Dorsolateral prefrontal cortex (tissue), 122 donors: ENCODE measurements at places on chromosomes 5 and 9. TPM values are rescaled to one million over a fixed set of nuclear protein-coding genes. Genes with fewer than 3 reads are reported as not detected.

DNA sequence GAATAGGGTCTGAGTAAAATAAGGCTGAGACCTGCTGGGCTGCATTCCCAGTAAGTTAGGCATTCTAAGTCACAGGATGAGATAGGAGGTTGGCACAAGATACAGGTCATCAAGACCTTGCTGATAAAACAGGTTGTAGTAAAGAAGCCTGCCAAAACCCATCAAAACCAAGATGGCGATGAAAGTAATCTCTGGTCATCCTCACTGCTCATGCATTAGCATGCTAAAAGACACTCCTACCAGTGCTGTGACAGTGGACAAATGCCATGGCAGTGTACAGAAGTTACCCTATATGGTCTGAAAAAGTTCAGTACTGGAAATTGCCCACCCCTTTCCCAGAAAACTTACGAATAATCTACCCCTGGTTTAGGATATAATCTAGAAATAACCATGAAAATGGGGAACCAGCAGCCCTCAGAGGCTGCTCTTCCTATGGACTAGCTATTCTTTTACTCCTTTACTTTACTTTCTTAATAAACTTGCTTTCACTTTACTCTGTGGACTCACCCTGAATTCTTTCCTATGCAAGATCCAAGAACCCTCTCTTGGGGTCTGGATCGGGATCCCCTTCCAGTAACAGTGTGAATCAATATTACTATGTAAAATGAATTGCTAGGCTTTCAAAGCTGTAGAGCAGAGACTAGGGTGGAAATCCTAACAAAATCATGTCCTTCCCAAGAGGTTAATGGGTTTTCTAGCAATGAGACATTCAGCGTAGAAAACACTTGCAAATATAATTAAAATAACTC is 257.8 kb downstream of the KIAA0825 start:
- DNase-seq = no peak

The ECM2 gene
- total RNA-seq = 2.5 TPM

GRCh38 chr9:106218427-106218826 is 524.1 kb downstream of the TMEM38B start:
- DNase-seq = no peak

The NUTM2G gene
- not detected for total RNA-seq

- no peak for DNase-seq
Measured at GRCh38 chr9:124332361-124333202, 74.8 kb downstream of the NEK6 start.

- peak; percentile 63 for DNase-seq
Measured at GRCh38 chr9:128091571-128091970, 23.5 kb downstream of the SLC25A25 start.

- no peak for DNase-seq
Measured at GRCh38 chr9:4573176-4573575, 82.9 kb downstream of the SLC1A1 start.

DNA sequence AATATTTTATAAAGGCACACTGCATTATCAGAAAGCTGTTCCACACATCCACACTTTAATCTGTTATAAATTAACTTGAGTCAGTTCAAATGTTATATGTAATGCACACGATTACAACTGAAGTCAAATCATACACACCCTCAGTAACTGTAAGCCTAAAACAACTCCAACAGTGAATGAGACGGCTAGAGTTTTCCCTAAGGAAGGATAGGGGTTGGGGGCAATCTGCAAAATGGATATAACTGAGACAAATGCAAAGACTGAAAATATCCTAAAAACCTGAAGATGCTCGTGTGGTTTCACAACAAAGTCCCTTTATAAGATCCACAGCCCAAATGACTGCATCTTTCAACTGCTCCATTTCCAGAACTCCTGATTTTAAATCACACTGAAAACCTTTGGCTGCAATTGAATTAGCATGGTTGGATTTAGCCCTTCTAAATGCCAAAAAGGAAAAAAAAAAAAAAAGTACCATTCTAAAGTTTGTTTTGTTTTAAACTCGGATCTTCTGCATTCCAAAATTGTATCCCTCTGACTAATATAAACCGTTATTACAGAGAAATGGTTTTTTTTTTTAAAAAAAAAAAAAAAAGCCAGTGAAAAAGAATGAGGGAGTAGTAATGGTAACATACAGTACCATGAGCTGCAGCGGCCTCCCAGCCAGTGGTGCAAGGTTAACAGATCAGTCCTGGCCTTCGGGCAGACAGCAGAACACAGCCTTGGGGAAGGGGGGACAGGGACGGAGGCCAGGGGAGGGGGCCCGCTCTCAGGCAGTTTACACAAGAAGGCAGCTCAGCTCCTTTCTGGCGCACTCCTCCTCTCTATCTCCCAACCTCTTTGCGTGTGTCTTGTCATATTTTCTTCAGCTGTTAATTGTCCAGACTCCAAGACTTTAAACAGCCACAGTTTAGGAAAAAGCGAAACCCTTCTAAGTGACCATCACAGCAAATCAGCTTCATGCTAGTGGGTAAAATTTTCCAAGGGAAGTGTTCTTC is 166.1 kb downstream of the BNC2 start:
- DNase-seq = no peak

The CSF2 gene
- not detected for total RNA-seq

DNA sequence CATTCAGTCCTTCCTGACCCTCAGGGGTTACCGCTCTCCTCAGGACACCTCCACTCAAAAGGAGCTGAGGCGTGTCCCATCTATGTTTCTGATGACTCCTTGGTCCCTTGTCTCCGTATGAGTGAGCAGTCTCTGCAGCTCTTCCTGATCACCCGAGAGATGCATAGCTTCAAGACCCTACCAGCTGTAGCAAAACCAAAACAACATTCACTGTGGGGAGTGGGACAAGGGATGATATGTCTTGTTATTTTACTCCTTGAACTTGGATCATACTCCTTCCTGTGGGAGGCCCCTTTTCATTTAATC is 14.4 kb downstream of the GLDC start:
- DNase-seq = no peak

GRCh38 chr9:2875218-2875977 is 31.5 kb upstream of the PUM3 start:
- no peak for DNase-seq

GRCh38 chr5:54261596-54261995 is 48.8 kb downstream of the ARL15 start:
- DNase-seq = no peak

DNA sequence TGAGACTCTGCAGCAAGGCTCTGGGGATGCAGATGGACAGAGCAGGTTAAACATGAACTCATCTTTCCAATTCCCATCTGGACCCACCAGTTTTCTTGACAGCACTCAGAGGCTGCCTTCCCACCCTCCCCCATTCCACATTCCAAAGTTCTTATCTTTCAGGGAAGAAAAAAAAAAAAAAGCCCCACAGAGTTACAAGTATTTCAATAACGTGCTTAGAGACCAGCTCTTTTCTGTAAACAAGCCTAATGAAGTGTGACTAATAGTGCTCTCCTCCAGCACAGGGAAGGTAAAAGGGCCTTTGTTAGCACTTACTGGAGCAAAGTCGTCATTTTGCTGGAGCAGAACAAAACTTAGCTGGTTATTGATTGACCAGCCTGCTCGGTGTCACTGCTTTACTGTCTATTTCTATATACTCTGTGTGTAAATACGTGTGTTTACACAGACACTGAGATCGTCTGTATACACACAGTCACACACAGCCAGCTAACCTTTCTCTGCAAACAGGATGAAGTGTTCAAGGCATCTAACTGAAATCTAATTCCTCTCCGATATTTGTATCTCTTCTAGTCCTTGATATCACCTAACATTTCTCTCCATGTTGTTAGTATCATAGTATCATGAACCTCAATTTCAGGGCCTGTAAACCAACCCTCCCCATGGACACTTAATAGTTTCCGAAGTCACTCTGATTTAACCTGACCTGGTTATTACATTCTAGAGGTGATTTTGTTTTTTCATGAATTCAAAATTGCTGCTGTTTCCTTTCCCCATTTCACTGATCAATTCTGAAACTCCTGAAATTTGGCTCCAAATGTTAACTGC is 84.9 kb downstream of the ZNF608 start:
- DNase-seq = no peak

DNA sequence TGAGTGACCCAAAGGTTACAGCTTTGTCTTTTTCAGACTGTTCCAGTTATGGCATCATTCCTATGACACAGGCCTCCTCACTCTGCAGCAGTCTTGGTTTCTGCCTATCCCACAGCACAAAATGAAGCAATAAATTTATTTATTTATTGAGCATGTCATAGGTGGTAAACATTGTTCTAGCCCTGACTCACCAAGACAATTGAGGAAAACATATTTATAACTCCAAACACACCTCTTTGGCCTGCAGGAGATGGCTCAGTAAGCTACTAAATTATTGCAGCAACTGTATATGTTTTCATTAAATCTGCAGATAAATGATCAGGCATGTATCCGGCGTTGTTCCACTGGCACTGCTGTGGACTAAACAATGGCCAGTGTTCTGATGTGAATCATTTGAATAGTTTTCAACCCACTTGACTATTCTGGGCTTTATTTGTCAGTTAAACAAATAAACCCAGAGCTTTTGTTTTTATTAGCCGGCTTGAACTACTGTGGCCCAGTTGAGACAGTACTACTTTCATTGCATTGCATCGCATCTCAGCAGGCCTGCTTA is 83.2 kb downstream of the FOXD1 start:
- no peak for DNase-seq

DNA sequence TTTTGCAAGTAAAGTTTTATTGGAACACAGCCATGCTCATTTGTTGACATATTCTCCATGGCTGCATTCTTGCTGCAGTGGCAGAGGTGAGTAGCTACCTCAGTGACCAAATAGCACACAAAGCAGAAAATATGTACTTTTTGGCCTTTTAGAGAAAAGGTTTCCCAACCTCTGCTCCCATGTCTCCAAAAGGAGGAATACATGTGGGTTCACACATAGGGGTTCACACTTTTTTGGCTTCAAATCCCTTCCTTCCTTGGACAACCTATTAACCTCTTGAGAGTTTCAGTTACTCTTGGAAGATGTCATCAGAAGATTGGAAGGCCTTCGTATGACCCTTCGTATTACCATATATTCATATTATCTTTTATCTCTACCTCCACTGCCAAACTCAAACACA is 285.1 kb upstream of the TUT7 start:
- DNase-seq = no peak

DNA sequence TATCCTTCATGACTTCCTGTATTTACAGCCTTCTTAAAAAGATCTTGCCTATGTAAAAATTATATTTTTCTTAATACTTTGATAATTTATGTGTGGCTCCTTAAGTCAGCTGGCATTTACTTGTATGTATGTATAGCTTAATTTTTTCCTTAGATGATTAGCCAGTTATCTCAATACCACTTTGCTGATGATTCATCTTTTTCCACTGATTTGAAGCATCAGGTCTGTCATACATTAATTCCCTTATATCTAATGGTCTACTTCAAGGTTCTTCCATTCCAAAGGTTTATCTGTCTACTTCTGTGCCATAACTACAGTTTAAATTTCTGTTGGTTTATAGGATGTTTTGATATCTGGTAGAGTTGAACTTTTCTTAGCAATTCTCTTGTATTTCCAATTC is 44.9 kb upstream of the MTMR12 start:
- DNase-seq = no peak

DNA sequence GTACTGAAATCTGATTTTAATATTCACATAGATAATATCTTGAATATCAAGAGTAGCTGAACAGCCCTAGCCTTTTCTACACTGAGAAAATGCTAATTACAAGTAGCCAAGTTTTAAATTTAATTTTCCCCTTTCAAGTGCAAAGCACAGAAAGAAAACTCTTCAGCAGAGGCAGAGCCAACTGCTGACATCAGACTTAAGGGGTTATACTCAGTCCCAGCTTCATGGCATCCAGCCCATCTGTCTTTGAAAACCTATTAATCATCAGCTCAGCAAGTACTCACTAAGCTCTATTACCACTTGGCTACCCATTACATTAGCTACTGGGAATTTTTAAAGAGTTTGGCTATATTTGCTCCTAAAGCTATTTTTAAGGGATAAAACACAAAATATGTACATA is 220.5 kb downstream of the SLC12A2 start:
- no peak for DNase-seq

DNA sequence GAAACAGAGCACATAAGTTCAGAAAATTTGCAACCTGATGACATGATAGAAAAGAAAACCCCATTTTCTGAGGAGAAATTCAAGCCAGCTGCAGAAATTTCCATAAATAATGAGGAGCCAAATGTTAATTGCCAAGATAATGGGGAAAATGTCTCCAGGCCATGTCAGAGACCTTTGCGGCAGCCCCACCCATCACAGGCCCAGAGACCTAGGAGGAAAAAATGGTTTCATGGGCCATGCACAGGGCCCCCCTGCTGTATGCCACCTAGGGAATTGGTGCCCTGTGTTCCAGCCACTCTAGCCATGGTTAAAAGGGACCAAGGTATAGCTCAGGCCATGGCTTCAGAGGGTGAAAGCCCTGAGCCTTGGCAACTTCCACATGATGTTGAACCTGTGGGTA is 118.1 kb downstream of the NR2F1-AS1 start:
- no peak for DNase-seq

DNA sequence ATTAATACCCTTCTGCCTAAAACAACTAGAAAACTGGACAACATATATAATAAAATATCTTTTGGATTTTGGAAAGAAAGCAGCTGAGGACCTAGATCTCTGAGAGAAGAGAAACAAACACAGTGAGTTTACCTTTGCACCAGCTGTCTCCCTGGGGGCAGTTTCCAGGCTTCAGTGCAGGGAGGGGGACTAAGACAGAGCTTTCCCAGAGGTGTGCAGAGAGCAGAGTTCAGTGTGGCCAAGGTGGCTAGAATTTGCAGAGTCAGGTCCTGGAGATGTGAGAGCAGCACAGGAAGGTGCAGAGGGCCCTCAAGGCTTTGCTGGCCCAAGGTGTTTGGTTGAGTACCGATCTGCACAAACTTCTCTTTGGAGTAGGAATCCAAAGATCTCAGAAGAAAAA is 26.3 kb upstream of the PTPDC1 start:
- no peak for DNase-seq

DNA sequence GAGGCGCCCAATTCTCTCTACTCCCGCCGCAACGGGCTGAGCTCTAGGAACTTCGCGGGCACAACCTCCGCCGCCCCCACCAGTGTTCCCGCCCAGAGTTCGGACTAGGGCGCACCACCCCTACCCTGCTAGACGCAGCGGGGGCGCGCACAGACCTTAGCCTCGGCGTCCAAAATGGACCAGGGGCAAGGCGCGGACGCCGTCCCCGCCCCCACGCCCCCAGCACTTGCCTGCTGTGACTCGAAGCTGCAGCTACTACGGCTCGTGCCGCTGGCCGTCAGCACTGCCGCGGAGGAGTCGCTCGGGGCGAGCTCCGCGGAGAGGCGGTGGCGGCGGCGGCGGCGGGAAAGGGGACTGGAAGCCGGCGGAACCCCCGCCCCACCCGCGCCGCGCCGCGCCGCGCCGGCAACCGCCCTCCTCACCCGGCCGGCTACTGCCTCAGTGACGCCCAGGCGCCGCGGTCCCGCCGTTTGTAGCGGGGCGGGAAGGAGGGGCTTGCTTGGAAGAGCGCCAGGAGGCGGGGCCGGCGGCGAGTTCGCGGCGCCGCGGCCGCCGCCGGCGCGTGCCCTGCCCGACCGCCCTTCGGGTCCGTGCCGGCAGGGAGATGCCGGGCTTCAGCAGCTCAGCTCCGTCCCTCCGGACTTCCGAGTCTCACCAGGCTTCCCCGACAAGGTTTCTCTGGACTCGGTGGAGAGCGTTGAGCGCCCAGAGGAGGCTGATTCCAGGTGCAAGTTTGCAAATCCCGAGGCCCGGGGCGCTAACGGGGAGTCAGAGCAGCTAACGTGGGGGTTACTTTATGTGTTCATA is 4.5 kb downstream of the ELAVL2 start:
- DNase-seq = no peak
